Head of caudate nucleus (tissue), 42 donors: ENCODE measurements at places on chromosomes 5 and 9.

- no peak for DNase-seq
These were observed 64.1 kb downstream of the SEMA4D start for GRCh38 chr9:89433826-89434225.

- no peak for DNase-seq
These were observed 152.0 kb upstream of the SLC28A3 start for GRCh38 chr9:84492366-84493159.

- DNase-seq: no peak
These were observed 411.1 kb upstream of the GRIA1 start for GRCh38 chr5:153079396-153079795.

DNA sequence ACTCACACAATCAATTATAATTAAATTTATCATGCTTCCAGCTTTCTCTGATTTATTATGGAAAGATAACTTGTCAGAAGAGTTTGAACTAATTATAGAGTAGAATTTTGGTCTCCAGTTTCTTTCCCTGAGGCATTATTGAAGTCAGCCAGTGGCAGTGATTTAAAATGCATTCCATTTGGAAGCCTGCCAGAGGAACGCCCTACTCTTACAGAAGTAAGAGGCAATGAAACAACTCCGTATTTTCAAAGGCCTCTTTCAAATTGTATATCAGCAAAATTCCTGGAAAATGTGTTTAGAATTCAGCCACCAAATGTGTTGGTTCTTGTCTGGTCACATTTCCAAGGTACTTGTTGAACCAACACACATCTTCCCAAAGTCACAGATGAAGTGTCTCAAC is 640.9 kb downstream of the SEMA5A start:
- DNase-seq: no peak
